ENCODE measurements at places on chromosomes 4 and X.

DNA sequence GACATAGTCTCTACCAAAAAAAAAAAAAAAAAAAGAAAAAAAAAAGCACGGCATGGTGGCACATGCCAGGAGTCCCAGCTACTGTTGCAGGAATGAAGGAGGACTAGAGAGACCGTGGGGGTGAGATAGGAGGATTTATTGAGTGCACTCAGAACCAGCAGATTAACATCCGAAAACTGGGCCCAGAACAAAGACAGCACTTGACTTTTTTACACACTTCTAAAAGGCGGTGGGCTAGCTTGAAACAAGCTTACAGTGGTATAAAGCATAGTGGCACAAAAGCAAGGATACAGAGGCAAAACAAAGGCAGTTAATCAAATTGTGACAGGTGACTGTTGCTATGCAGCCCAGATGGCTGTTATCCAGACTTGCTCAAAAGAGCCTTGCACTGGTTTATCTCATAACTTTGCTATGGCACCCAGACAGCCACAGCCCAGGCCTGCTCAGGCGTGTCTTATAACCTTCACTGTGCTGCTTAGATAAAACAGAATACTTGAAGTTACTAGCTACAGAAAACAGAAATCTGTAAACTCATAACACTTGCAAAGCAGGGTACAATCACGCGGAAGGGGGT is 9.9 kb upstream of the PI4K2B start:
- DNase-seq = no peak

DNA sequence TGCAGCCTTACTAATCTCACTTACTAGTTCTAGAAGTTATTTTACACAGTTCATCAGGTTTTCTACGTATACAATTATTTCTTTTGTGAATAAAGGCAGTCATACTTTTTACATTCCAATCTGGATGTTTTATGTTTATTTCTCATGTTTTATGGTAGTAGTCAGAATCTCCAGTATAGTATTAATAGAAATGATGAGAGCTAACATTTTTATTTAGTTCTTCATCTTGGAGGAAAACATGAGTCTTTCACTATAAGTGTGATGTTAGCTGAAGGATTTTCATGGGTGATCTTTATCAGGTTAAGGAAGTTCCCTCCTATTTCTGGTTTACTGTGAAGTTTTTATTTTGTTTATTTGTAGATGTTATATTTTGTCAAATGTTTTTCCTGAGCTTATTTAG is 256.1 kb upstream of the GIMD1 start:
- DNase-seq = no peak

DNA sequence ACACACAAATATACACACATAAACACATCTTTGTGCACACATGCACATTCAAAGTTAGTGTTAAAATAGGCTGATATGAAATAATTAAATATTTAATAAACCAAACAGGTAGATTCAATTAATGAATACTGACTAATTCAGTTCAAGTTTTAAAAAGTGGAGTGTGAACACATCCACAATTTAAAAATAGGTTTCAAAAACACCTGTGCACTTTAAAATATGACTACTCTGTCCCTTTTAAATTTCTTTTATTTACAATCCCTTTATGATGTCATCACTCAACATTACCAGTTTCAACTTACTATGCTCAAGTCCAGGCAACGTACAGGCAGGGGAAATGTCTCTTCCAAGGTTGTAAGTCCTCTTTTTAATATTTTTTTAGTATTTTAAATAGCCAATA is at the start of gene CYLC1:
Gene CYLC1, plus strand, starts transcription at position 301 of the 400 bp plus-strand sequence. Its CDS starts 37 bp downstream, at position 338.
- no peak for DNase-seq

- no peak for DNase-seq
Observed at GRCh38 chrX:131752493-131753198, 208.8 kb downstream of the OR13H1 start.

GRCh38 chrX:152907084-152907651 is 9.3 kb downstream of the ZNF185 start:
- no peak for DNase-seq

- no peak for DNase-seq
Observed at GRCh38 chrX:55867181-55867651, 149.7 kb downstream of the RRAGB start.

DNA sequence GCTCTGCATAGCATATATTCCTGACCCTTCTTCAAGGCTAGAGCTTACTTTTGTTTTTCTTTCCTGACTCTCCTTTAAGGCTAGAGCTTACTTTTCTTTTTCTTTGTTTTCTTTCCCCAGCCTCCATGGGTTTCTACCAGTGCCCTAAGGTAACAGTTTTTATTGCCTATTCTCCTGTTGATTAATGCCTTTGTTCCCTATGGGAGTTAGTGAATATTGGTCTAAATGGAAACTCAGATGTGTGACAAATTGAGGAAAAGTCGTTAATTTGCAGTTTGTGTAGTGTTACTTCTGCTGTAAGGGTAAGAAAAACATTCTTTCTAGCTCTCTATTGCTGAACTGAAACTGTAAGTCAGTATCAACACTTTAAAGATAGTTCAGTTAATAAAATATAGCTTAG is 358.7 kb downstream of the IL15 start:
- DNase-seq = no peak

DNA sequence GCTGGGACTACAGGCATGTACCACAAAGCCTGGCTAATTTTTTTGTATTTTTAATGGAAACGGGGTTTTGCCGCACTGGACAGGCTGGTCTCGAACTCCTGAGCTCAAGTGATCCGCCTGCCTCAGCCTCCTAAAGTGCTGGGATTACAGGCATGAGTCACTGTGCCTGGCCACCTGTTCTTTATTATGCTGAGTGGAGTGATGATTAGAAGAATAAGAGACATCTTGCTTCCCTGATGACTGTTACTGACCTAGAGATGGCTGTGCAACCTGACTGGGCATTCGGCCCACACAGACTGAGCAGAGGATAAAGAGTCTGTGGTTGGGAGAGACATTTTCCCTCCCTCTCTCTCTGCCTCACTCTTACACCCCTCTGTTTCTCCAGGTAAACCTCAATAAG is 56.7 kb downstream of the SPINK2 start:
- no peak for DNase-seq

- no peak for DNase-seq
Observed at GRCh38 chr4:60619531-60620305, 580.4 kb upstream of the ADGRL3 start.

DNA sequence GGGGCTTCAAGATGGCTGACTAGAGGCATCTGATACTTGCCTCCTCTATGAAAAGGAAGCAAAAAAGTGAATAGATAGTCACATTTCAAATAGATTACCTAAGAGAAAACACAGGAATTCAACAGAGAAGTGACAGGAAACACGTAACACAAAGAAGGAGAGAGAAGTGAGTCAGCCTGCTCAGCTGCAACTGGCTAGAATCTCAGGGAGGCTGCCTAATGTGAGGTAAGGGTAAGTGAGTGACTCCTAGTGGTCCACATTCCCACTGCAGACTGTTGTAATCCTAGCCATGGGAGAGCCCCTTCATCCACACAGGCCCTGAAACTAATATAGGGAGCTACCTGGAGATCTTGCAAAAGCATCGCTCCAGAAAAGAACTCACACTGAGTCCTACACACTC is 179.2 kb downstream of the SLC7A11 start:
- DNase-seq = no peak

DNA sequence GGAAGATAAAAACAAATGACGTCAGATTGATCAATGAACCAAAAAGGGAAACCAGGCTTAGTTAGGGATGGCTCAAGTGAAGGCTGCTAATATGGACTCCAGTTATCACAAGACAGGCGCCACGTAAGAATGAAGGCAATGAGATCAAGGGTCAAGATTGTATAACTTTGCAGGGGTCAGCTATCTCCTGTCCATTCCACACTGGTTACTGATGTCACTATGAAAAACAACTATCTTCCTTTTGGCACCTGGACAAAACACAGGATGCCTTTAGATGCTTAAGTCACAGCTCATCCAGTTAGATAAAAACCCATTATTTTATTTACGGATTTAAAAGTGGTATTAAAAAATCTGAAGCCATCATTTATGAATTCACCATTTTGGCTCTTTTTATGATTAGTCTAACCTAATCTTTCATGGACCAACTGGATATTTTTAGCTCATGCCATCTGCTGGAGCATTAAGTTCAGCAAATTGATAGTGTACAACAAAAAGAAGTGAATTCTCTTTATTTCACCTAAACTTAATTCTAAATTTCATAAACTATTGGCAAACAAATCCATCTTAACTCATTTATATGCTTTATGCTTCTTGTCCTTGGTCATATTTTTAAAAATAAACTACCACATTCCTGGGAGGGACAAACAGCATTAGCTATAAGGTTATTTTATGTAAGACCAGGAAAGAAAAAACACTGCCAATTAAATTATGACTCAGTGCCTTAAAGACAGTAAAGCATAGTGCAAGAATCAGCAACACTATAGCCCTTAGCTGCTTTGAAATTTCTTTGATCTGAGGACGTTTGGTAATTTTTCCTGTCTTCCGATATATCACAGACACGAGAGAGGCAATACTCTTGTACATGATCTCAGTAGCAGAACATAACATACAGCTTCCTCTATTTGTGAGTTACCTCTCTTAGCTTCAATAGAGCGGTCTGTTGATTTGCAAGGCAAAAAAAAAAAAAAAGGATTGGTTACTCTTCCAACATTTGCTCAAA is 27.0 kb downstream of the DHX15 start:
- DNase-seq = no peak

GRCh38 chr4:165328708-165329107 is 1.2 kb downstream of the MSMO1 start:
- DNase-seq = no peak

- no peak for DNase-seq
Observed at GRCh38 chr4:157818946-157819692, 353.7 kb downstream of the GASK1B start.

DNA sequence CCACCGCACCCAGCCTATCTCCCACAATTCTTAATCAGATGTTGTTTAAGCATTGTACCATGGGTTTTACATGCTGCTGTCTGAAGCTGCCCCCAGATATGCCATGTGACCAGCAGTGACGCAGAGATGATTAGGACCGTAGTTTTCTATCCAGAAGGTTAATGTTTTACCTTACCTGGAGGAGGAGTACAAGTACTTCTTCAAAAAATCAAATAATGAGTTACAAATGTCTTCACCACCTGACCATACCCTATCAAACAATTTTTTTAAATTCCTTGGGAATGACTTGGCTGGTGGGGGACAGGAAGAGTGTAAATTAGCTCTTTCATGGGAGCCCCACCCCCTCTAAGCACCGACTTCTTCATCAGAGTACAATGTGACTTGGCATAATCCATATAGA is 16.2 kb upstream of the SGMS2 start:
- no peak for DNase-seq

DNA sequence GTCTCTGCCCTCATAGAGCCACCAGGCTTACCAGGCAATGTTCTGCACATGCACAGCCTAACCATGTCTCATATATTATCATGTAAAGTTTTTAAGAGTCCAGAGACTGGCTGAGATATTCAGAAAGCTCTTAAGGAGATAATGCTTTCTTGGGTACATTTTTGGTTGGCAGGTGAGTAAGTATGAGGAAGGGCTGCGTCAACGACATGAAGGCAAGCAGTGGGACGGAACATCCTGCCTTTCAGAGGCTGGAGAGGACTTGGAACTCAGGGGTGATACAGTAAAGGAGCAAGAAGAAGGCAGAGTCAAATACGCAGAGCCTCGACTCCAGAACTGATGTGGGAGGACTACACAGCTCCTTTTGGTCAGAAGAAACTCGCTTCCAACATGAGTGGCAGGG is 74.8 kb upstream of the MTNR1A start:
- DNase-seq = no peak

- no peak for DNase-seq
Observed at GRCh38 chrX:23838953-23839352, 56.0 kb downstream of the SAT1 start.

- no peak for DNase-seq
Observed at GRCh38 chr4:55904576-55904975, 44.2 kb upstream of the CEP135 start.

DNA sequence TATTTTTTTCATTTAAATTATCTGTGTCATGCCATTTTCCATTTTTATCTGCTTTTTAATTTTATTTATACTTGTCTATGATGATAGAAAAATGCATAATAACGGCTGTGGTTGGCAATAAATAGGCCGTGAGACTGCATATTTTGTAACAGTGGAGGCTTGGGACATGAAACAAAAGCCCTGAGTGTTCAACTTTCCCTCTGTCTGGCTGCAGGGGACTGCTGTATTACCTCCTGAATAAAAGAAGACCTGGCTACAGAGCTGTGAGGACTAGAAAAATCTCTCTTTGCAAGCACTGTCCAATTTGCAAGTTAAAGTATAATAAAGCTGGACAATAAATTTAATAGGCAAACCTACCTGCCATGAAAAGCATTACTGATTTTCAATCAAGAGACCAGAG is 82.1 kb downstream of the MAGEB10 start:
- DNase-seq = no peak

- no peak for DNase-seq
Observed at GRCh38 chrX:133435544-133436124, 20.3 kb upstream of the GPC4 start.

GRCh38 chrX:138921031-138921430 is 209.5 kb upstream of the FGF13 start:
- no peak for DNase-seq

- no peak for DNase-seq
Observed at GRCh38 chr4:86523333-86523732, 70.8 kb upstream of the PTPN13 start.

DNA sequence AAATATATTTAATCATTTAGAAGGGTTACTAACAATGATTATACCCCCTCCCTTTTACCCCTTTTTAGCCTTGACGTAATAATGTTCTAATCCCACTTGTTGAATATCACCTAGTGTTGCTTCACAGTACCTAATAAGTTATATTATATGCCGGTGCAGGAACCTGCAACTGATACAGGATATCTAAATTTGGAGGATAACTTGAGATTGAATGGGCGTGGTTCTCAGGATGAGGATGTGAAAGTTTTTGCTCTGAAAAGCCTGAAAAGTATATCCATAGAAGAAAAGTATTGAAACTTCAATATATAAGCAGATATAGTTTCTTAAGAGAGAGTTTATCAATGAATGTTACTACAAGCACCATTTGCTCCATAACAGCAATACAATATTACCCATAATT is 59.8 kb downstream of the ZNF711 start:
- no peak for DNase-seq

GRCh38 chrX:124240422-124240821 is 92.0 kb upstream of the TEX13D start:
- no peak for DNase-seq

- DNase-seq = no peak
Observed at GRCh38 chrX:22095286-22095685, 63.2 kb downstream of the PHEX start.

- no peak for DNase-seq
Observed at GRCh38 chr4:24126776-24127175, 236.9 kb upstream of the PPARGC1A start.

DNA sequence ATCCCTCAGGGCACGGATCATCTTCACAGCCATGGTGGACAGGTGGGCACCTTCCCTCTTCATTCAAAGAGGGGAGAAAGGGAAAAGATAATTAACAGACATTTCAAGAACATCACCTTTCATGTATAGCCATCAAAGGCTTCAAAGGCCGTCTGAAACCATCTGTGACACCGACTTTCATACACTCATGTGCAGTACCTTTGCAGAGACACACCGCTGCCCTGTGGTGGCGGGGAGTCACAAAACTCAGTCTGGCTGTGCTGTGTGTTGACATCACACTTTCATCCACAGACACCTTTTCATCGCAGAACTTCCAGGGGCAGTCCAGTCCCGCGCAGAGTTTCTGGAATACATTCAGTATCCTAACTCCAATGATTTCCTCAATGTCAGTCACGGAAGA is 47.6 kb upstream of the MTNR1A start:
- no peak for DNase-seq
